ENCODE measurements at places on chromosomes 2 and 18. TPM values are rescaled to one million over a fixed set of nuclear protein-coding genes. Genes with fewer than 3 reads are reported as not detected.
A peak's percentile ranks its signal among the peaks of the same experiment; 100 is the strongest.

Gene CACNB4
- 83.8 TPM for total RNA-seq

Gene PEX13
- total RNA-seq = 44.3 TPM

DNA sequence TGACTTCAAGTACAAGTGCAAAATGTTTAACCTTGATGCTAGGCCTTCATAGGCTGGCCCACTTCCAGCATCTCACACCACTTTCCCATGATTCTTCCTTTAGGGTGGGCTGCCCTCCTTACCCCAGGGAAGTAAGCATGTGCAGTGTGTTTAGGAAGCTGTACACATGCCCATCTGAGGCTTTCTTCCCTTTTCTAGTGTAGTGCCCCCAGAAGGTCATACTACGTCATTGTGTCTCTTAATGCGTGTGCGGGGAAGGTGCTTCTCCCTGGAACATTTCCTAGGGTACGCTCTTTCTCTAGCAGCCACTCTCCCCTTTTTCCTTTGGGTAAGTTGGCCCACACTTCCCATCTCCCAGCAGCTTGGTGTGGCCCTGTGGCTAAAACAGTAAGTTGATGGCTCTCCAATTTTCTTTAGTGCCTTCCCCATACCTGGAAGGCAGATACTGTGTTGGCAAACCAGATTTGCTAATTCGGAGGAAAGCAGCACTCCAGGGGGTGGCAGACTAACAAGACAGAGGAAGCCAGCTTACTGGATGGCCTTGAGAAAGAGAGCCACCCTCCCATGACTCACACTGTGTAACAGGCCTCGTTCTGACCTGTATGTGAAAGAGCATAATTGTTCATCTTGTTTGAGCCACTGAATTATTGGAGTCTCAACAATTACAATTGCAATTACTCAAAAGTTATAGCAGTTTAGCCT lies 1.1 kb upstream of the SULT6B1 start:
- H3K4me3 ChIP-seq = no peak overlapping the region
- H3K27me3 ChIP-seq = no peaks in the 10 kb centered on the region
- peak overlapping the region; percentile 50 for H3K27ac ChIP-seq
- H3K36me3 ChIP-seq = no peaks in the 10 kb centered on the region
- DNase-seq = peak; percentile 78
- no peaks in the 10 kb centered on the region for H3K4me1 ChIP-seq

Gene OR6B2
- total RNA-seq = not detected

DNA sequence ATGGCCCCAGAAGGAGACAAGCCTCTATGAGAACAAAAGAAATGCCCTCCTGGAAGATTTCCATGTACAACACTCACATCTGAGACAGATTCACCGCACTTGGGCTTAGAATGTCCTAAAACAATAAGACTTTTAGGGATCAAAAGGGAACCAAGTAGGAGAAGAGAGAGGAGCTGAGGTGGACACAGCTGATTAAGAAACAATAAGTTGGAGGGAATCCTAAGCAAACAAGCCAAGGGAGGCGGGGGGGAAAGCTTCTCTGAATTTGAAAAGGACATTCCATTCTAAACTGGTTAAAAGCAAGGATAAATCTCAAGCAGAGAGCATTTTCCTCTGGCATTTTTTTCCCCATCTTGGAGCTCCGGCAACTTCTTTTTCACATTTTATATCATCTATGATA lies 9.9 kb downstream of the ACVR1 start:
- H3K4me1 ChIP-seq = peaks cover 6% of the 10 kb centered on the region
- H3K27me3 ChIP-seq = no peaks in the 10 kb centered on the region
- H3K36me3 ChIP-seq = no peaks in the 10 kb centered on the region
- H3K27ac ChIP-seq = no peak overlapping the region
- no peak overlapping the region for H3K4me3 ChIP-seq
- no peak for DNase-seq

DNA sequence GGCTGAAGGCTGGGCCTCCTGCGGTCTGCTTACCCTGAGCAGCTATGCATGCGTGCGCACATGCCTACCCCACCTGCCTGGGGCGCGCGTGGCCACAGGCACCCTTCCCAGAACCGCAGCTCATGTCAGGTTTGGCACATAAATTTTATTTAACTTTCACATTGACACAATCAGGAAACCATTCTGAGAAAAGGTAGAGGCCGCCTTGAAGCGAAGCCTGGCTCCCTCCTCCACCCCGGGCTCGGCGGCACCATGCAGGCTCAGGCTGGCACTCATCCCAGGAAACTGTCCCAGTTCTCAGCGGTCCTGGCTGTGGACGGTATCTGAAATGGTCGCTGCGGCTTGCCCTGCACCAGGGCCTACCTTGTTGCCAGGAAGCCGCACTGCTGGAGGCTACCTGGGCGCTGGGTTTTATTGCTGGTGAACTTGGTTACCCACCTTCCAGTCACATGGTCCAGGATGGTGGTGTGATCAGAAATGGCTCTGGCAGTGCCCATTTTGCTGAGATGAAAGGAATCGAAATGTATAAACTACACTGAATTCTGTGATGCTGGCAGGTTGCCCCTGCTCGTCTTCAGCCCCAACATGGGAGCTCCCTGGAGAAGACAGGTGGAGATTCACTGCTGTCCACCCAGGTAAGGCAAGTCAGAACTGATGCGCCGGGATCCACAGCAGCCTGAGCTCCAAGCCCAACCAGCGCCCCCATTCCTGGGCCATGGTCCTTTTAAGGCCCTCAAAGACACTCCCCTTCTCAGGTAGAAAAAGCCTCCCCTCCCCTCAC lies 25.5 kb downstream of the CHST10 start:
- no peak for DNase-seq
- no peaks in the 10 kb centered on the region for H3K36me3 ChIP-seq
- H3K27ac ChIP-seq = no peak overlapping the region
- no peaks in the 10 kb centered on the region for H3K4me1 ChIP-seq
- no peaks in the 10 kb centered on the region for H3K27me3 ChIP-seq

DNA sequence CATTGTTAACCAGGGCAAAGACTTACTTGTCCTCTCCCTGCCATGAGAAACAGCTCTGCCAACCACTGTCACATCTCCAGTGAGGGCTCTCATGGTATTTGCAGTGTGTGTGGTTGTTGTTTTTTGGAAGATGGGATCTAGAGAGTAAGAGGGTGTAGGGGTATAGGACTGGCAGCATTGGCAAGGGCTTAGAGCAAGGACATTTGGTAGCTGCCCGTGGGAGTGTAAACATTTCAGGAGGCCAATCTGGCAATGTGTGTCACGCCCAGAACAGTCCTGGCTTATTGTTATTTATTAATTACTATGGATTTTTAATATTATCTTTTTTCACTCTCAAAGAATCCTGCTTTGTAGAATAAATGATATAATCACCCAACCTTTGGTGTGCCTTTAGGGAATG lies 90.5 kb downstream of the TMEM17 start:
- no peak overlapping the region for H3K27ac ChIP-seq
- no peaks in the 10 kb centered on the region for H3K27me3 ChIP-seq
- H3K4me3 ChIP-seq = no peak overlapping the region
- no peak for DNase-seq
- peaks cover 15% of the 10 kb centered on the region for H3K4me1 ChIP-seq
- no peaks in the 10 kb centered on the region for H3K36me3 ChIP-seq

DNA sequence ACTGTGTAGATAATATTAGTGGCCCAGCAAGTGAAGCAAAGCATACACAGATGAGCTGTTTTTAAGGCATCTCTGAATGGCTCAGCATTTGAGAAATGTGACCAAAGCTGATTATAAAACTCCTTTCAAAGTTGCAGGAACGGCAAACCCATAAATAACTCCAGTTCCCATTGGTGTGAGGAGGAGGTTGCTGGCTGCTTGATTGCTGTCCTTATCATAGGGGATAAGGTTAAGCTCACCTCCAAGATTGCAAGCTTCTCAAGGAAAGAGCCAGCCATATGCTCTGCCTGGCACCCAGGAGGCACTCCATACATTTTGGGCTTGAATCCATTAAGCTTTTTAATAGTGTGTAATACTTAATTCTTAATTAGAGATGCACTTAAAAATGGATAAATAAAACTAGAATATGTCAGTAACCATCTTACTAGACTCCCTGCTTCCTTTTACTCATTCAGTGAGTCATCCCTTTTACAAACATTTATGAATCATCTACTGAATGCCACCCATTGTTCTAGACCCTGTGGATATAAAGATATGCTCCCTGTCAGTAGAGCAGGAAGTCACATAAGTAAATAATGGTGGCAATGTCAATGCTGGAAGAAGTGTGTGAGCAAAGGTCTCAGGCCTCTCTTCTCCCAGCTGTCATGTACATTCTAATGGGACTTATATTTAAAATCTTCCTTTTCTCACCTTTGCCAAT lies 99.3 kb downstream of the SPATS2L start:
- no peaks in the 10 kb centered on the region for H3K27me3 ChIP-seq
- no peak for DNase-seq
- H3K4me3 ChIP-seq = no peak overlapping the region
- H3K4me1 ChIP-seq = peaks cover 14% of the 10 kb centered on the region

- H3K4me1 ChIP-seq = peaks cover 11% of the 10 kb centered on the region
- no peak overlapping the region for H3K27ac ChIP-seq
- DNase-seq = no peak
- H3K27me3 ChIP-seq = no peaks in the 10 kb centered on the region
- H3K4me3 ChIP-seq = no peak overlapping the region
- no peaks in the 10 kb centered on the region for H3K36me3 ChIP-seq
Observed at GRCh38 chr2:236169151-236169721, 1.1 kb upstream of the GBX2 start.

Gene AGXT
- total RNA-seq = 0.24 TPM

GRCh38 chr2:890791-891190 lies 59.9 kb upstream of the SNTG2 start:
- no peak overlapping the region for H3K4me3 ChIP-seq
- no peak overlapping the region for H3K27ac ChIP-seq
- peaks cover 16% of the 10 kb centered on the region for H3K4me1 ChIP-seq

Gene TNFRSF11A
- total RNA-seq = 3.0 TPM

GRCh38 chr2:9574331-9574730 lies 18.7 kb upstream of the ADAM17 start:
- H3K27ac ChIP-seq = peak overlapping the region; percentile 41
- H3K4me1 ChIP-seq = peaks cover 20% of the 10 kb centered on the region
- no peak overlapping the region for H3K4me3 ChIP-seq
- no peaks in the 10 kb centered on the region for H3K27me3 ChIP-seq
- DNase-seq = no peak

DNA sequence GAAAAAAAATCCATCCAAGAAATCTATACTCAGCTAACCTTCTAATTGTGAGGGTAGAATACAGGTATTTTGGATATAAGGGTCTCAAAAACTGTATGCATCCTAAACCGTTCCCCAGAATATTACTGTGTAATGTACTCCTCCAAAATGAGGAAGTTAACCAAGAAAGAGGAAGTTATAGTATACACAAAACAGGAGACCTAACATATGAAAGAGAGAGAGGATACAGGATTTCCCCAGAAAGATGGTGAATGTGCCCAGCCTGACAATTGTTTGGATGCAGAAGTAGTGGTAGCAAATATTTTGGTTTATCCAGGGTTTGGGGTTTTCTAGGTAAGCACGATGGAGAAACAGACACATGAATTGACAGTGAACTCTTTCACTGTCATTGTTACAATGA lies 50.6 kb downstream of the GALNT3 start:
- no peak for DNase-seq
- no peaks in the 10 kb centered on the region for H3K36me3 ChIP-seq
- no peaks in the 10 kb centered on the region for H3K4me1 ChIP-seq
- no peak overlapping the region for H3K27ac ChIP-seq
